ENCODE measurements at places on chromosomes 4 and X.
A peak's percentile ranks its signal among the peaks of the same experiment; 100 is the strongest.

- no peak for DNase-seq
Observed at GRCh38 chr4:14807856-14808255, 194.4 kb upstream of the CPEB2 start.

- DNase-seq, result no peak
Observed at GRCh38 chrX:16786791-16787735, 797 bp downstream of the TXLNG start.

DNA sequence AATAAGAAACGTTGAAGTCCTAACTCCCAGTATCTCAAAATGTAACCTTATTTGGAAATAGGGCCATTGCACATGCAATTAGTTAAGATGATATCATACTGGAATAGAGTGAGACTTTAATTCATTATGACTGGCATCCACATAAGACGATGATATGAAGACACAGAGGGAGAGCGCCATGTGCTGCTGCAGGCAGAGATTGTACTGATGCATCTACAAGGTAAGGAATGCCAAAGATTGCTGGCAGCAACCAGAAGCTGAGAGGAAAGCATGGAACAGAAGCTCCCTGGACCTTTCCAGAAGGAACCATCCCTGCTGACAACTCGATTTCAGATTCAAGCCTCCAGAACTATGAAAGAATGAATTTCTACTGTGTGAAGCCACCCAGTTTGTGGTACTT lies 697.0 kb upstream of the INTU start:
- DNase-seq, result no peak

DNA sequence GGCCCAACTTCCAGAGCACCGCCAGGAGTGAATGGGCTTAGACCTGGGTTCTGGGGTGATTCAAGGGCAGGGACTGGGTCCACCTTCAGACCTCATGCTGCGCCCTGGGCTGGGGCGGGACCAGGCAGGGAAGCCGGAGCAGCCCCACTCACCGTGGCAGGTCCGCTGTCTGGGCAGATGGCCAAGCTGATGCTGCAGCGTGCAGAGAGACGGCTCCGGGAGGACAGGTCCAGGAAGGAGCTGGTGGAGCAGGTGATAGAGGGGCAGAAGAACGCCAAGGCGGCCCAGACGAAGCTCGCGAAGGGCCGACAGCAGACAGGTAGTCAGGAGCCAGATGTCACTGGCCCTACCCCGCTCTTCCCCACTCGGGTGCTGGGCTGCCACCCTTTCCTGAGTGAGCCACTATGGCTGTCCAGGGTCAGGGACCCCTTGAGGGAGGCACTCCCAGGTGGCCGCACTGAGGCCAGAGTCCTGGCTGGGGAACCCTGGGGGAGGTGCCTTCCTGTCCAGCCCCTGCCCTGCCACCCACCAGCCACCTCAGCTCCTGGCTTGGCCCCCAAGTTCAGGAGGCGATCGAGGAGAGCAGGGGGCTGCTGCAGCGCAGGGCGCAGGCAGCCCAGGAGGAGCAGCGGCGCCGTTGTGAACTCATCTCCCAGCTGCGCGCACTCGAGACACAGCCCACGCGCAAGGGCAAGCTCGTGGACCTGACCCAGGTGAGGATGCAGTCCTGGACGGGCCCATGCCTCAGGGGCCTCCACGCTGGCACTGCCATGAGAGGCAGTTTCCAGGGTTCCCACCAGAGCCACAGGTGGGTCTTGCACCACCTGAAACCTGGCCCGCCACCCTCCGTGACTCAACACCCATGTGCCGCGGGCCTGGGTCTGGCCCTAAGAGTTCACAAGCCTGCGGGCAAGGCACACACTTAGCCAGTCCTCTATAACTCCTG lies 10.1 kb upstream of the RNF4 start:
- DNase-seq, result no peak

DNA sequence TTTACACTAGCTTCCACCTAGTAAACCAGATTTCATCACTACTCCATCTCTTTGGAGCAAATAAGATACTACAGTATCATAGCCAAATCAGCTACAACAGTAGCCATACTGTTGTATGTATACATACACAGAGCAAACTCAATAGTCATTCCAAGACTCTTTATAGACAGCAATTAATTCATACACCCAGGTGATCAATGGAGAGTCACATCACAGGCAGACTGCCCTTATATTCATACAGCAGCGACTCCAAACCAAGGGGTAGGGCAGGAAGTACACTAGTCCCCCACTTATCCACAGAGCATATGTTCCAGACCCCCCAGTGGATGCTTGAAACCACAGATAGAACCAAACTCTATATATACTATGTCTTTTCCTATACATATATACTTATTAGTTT lies 76.6 kb downstream of the FBXW7 start:
- DNase-seq, result no peak

- DNase-seq, result peak; percentile 90
Observed at GRCh38 chr4:10461091-10461849, 4.0 kb upstream of the ZNF518B start.

GRCh38 chrX:25207803-25208475 lies 192.2 kb upstream of the ARX start:
- no peak for DNase-seq

- DNase-seq, result no peak
Observed at GRCh38 chr4:74235135-74235534, 73.1 kb upstream of the EPGN start.

GRCh38 chrX:17435476-17435875 lies 60.5 kb downstream of the NHS start:
- DNase-seq, result peak; percentile 93

- DNase-seq, result no peak
Observed at GRCh38 chrX:2416851-2417604, 83.7 kb downstream of the DHRSX start.

- peak; percentile 79 for DNase-seq
Observed at GRCh38 chr4:174214101-174214878, 69.2 kb downstream of the FBXO8 start.

GRCh38 chr4:41883988-41884734 lies 51.1 kb upstream of the TMEM33 start:
- DNase-seq, result no peak

- peak; percentile 16 for DNase-seq
Observed at GRCh38 chrX:121802881-121803412, 755.5 kb downstream of the GLUD2 start.

DNA sequence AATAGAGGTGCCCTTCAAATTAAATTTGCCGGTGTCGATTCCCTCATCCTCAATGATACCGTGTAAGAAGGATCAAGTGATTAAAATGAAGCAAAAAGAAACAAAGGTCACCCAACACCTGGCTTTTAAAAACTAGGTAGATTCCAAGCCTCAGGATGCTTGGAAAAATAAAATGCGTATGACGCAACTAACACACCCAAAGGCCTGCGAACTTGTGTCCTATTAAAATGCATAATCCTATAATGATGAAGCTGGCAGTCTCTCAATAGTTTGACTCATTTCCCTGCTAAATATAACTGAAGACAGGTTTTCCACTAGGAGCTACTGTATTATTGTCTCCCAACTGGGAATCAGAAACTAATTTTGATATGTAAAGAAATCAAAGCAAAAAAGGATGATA lies 263.2 kb downstream of the DHX15 start:
- no peak for DNase-seq

DNA sequence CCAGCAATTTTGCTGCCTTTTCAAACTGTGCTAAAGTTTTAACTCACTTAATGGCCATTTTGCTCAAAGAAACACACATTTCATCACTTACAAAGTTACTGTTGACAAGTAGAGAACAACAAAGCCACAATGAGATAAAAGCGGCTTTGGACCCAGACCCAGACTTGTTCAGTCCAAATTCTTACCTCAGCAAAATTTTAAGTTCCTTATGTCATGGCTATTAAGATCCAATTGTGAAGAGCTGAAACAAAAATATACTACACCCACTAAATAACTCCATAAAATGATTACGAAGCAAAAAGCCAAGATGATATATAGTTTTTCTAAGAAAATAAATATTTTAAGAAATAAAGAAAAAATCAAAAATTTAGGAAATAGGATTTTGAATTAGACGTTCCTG lies 137.0 kb upstream of the INPP4B start:
- no peak for DNase-seq

DNA sequence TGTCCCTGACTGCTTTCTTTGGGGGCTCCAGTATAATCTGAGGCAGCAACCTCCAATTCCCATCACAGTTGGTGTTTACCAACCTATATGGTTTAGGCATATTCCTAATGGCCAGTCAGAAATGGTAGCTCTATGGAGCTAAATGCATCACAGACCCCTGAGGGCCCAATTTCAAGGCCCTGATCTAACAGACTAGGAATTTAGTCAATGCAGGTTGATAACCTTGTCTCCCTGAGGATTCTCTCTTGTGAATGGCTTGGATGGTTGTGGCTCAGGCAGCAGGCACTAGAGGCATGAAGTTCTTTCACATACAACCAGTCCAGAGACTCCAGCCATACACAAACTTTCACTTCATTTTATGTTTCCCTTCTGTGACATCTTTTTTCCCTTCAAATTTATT lies 59.4 kb downstream of the TMPRSS11F start:
- DNase-seq, result peak; percentile 43

DNA sequence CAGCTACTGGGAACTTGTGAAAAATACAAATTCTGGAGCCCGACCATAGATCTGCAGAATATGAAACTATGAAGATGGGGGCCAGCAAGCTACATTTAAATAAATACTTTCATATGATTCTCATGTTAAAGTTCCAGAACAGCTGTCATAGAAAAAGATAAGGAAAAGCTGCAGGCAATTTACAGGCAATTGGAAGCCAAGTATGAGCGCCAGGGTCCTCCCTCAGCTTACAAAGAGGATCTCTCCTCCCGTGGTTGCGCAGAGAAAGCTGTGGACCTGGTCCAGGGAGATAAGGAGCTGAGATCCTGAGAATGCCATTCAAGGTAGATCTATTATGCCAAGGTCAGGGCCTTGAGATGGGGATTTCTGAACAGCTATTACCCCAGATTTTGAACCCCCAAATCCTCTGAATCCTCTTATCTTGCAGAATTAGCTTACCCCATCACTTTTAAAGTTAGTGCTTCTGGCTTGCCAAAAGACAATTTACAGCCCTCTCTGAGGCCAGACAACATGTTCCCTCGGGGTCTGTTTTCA lies 25.6 kb upstream of the FRAS1 start:
- DNase-seq, result no peak

DNA sequence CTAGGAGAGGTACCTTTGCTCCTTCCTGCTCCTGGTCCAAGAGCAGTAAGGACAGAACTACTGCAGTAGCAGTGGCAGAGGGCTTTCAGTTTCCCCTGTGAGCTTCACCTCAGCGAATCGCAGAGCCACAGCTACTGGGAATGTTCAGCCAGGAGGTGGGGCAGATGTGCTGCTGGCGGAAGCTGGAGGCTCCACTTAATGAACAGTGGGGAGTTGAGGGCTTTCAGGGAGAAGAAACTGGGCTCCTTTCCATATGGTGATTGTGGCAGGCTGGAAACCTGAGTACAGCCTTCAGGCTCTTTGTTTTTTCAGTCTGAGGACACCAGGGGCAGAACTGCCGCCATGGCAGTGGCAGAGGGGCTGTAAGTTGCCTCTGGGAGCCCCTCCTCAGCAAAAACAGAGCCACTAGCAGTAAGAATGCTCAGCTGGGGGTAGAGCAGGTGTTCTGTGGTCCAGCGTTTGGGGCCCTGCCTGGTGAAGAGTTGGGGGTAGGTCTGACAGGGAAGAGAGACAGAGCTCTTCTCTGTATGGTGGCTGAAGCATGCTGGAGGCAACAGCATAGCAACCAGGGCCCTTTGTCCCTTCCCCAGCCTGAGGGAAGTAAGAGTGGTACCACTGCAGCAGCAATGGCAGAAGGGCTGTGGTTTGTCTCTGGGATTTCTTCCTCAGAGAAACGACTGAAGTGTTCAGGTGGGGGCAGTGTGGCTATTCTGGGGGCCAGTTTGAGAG lies 106.0 kb upstream of the GRXCR1 start:
- peak; percentile 57 for DNase-seq

DNA sequence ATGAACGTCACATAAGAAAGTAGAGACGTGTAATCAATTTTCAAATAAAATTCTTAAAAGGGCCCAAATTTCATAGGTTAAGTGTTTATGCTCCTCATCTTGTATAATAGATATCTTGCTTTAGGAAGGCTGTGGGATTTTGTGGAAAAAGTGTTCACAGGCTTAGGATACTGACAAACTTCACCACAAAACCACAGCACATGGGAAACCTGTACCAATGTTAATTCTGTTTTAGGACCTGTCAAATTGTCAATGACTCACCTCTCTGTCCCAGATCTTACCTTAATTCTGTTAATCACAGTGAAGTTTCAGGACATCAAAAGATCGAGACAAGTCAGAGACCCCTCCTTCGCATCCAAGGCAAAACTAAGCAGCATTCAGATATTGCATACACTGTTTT lies 24.2 kb downstream of the FGFBP1 start:
- DNase-seq, result no peak

GRCh38 chr4:11426731-11427120 lies 2.0 kb downstream of the HS3ST1 start:
- DNase-seq, result peak; percentile 9

DNA sequence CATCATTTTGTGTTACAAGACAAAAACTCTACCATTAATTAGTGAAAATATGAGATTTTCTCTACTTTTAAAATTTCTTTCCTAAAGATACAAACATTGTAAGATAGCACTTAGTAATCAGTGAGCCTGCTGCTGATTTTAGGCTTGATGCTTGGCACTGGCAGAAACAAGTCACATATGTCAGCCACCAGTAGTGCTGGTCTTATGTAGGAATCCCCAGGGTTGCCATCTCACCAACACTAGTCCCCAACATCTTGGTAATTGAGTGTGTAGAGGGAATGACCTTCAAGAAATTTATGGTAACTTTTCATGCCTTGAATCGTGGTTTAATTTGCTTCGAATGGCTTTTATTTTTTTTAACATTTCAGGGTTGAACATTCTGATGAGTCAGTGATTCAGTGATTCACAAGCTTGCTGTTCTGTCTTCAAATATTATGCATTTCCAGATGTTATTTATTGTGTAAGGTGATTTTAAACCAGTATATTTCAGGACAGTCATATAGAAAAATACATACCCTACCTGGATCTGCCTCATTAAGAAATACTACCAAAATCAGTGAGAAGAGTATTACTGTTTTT lies 11.9 kb downstream of the EXOC1 start:
- DNase-seq, result no peak

Data from ELF-1 (cell line).